ENCODE measurements at places on chromosomes 16 and 17.

GRCh38 chr16:727291-727977 is 528 bp downstream of the HAGHL start:
- peaks cover 12% of the 10 kb centered on the region for H3K4me1 ChIP-seq
- H3K4me3 ChIP-seq, result peak overlapping the region; percentile 65
- H3K36me3 ChIP-seq, result no peaks in the 10 kb centered on the region

DNA sequence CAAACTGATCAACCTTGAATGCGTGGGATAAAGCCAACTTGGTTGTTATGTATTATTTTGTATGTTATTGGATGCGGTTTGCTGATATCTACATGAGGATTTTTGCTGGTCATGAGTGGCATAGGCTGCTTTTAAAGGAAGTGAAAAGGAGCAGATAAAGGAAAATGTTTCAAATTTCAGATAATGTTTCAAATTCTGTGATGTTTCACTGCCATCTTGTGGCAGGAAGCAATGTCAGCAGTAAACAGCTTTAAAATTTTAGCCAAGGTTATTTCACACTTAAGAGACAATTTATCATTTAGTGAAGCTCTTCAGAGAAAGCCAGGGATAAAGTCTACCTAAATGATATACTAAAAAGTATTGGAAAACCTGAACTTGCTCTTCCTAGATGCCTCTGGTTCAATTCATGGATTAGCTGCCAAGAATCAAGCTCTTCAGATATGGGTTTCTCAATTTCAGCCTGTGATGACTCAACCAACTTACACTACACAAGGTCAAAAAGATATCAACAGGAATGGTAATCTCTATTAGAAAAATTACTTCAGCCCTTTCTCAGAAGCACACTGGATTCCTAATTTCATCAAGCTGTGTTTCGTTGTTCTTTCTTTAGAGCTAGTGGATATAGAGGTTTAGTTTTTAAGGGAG is 136.0 kb upstream of the C17orf78 start:
- no peak overlapping the region for H3K4me3 ChIP-seq
- H3K27me3 ChIP-seq, result no peaks in the 10 kb centered on the region
- H3K36me3 ChIP-seq, result no peaks in the 10 kb centered on the region
- no peak overlapping the region for H3K27ac ChIP-seq
- no peaks in the 10 kb centered on the region for H3K4me1 ChIP-seq
- DNase-seq, result no peak

DNA sequence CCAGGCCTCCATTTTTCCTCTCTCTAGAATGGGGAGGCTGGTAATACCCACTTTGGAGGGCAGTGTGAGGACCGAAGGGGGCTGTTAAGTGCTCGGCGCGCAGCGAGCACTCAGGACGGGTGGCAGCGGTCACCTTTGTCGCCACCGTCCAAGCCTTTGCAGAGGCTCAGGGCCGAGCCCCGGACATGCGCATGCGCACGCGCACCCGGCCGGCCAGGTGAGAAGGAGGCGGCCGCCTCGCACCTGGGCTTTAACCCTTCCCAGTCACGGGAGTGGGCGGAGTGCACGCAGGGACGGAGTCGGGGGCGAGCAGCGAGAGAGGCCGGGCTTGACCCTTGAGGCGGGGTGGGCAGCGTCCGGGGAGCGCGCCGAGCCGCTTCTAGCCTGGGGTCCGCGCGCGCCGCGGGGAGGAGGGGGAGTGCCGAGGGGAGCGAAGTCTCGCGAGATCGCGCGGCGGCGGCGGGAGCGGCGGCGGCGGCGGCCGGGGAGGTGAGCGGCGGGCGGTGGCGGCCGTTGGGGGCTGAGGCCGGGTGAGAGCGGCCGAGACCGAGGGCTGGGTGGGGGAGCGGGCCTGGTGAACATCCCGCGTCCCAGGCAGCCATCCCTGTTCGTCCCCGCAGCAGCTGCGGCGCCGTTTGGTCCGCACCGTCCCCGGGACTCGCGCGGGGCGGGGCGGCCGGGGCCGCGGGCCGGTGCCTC is at the start of gene MRTFB:
TSS of gene MRTFB (plus strand) at position 443 of the 699 bp plus-strand sequence. CDS start 69,288 bp downstream, outside the sequence.
- no peaks in the 10 kb centered on the region for H3K36me3 ChIP-seq
- H3K4me3 ChIP-seq, result peak within 1 kb of the TSS; percentile 94
- peaks cover 6% of the 10 kb centered on the region for H3K4me1 ChIP-seq
- H3K27ac ChIP-seq, result peak within 1 kb of the TSS; percentile 79
- DNase-seq, result peak; percentile 72
- H3K27me3 ChIP-seq, result no peaks in the 10 kb centered on the region

DNA sequence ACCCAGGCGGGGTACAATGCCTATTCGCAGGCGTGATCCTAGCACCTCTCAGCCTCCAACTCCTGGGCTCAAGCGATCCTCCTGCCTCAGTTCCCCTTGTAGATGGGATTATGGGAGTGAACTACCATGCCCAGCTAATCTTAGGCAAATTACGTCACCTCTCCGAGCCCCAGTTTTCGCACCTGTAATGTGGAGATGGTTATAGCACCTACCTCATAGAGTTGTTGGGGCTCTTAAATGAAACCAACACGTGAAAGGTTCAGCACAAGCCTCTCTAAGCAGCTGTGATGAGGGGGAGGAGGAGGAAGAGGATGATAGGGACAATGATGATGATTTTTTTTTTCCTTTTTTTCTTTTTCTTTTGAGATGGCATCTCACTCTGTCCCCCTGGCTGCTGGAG is 59.9 kb downstream of the ABR start:
- H3K27ac ChIP-seq, result no peak overlapping the region
- H3K27me3 ChIP-seq, result no peaks in the 10 kb centered on the region
- no peak overlapping the region for H3K4me3 ChIP-seq

DNA sequence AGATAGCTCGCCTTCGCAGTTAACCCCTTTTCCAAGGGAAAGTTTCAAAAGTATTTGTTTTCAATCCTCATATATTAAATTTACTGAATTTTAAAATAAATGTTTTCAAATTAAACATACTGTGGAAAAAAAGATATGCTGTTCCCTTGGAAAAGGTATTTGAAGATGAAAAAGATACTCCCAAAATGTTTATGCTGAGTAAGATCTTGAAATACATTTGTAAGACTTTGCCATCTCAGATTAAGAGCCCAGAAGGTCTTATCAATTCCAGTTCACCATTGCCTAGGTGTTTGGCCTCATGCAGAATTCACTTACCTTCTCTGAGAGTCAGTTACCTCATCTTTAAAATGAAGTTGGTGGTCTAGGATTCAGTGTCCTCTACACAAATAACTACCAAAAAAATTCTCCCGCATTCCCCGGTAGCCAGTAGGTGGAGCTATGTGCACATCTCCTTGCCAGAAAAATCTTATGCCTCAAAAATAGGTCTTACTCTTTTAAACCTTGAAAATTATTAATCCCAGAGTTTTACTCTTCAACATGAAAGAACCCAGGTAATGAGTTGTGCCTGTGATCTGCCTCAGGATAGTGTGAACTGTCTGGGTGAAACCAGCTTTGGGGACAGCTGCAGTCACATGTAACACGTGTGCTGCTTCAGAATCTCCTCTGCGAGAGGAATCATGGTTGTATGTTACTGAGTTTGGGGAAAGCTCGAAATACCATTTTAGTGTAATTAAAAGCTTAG is 178.3 kb downstream of the MRTFB start:
- DNase-seq, result peak; percentile 50
- H3K4me3 ChIP-seq, result no peak overlapping the region
- H3K4me1 ChIP-seq, result no peaks in the 10 kb centered on the region
- no peaks in the 10 kb centered on the region for H3K36me3 ChIP-seq
- no peak overlapping the region for H3K27ac ChIP-seq
- H3K27me3 ChIP-seq, result no peaks in the 10 kb centered on the region

DNA sequence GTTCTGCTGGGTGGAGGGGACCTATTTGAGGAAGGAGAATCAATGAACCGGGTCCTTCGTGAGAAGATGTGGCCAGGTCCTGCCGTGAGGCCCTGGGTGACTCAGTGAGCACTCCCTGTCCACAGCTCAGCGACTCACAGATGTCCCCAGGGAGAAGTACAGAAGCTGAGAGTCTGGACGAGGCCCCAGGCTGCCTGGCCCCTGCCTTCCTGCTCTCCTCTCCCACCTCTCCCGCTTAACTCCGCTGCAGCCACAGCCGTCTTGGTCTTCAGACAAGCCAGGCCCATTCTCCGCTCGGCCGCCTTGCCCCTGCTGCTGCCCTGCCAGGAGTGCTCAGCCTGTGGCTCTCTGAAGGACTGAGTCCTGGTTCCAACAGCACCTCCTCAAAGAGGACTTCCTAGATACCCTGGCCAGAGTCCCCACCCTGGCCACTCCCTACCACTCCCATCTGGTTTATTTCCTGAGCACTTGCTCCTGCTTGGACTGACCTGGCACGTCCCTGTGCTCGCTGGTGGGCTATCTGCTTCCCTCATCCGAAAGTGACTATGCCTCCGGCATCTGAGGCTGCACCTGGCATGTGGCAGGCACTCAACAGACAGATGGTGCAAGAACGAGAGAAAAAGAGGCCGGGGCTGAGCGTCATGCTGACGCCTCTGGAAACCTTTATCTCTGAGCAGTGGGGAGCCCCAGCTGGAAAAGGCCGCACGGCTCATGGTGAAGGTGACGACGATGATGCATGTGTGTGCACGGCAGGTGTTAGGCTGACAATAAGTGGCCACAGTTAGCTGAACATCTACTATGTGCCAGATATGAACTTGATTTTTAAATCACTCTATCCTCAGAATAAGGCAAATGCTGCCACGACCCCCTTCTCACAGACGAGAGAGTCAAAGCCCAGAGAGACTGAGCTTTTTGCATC is 9.2 kb upstream of the TNFRSF13B start:
- H3K4me3 ChIP-seq, result no peak overlapping the region
- H3K27me3 ChIP-seq, result no peaks in the 10 kb centered on the region
- H3K36me3 ChIP-seq, result no peaks in the 10 kb centered on the region
- H3K27ac ChIP-seq, result no peak overlapping the region
- no peak for DNase-seq
